RPMI7951 (cell line): ENCODE measurements at places on chromosomes 1 and 21. TPM values are rescaled to one million over a fixed set of nuclear protein-coding genes. Genes with fewer than 3 reads are reported as not detected.

Gene EPHA2
- 47.1 and 53.4 TPM in 2 replicates for total RNA-seq

- DNase-seq, result no peak
Observed at GRCh38 chr1:177690996-177691395, 278.9 kb downstream of the SEC16B start.

DNA sequence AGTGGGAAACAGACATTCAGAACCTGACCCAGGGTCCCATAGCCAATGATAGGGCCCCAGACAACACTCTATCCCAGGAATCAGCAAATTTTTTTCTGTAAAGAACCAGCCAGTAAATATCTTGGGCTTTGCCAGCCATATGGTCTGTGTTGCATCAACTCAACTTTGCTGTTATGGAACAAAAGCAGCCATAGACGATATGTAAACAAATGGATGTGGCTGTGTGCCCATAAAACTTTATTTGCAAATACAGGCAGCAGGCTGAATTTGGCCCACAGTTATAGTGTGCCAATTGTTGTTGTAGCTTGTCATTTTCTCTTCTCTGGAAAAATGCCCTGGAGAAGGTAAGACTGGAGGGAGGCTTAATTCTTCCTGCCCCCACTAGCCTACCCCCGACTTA is 431.1 kb upstream of the VAMP3 start:
- no peak for DNase-seq

Gene TRIM17
- total RNA-seq, result not detected in 2 replicates

GRCh38 chr1:219517031-219517430 is 95.9 kb downstream of the ZC3H11B start:
- peak; percentile 53 for DNase-seq

GRCh38 chr1:37809942-37810341 is 1.9 kb upstream of the YRDC start:
- no peak for DNase-seq

GRCh38 chr21:44773291-44773932 is 28.2 kb downstream of the UBE2G2 start:
- DNase-seq, result peak; percentile 6

GRCh38 chr1:101520302-101520701 is 283.5 kb downstream of the S1PR1 start:
- peak; percentile 27 for DNase-seq

- DNase-seq, result peak; percentile 28
Observed at GRCh38 chr21:30257773-30258172, 25.0 kb downstream of the KRTAP24-1 start.

- DNase-seq, result peak; percentile 46
Observed at GRCh38 chr1:32071758-32072621, 749 bp upstream of the TMEM39B start.

Gene SLAMF9
- 0.60 and 0.88 TPM in 2 replicates for total RNA-seq

Gene L1TD1
- total RNA-seq, result not detected in 2 replicates

Gene MRPL39
- 68.1 and 80.5 TPM in 2 replicates for total RNA-seq

- peak; percentile 56 for DNase-seq
Observed at GRCh38 chr1:152869808-152870419, 8.2 kb upstream of the SMCP start.

GRCh38 chr1:10045480-10046355 is 13.0 kb downstream of the UBE4B start:
- DNase-seq, result no peak

Gene XCL2
- total RNA-seq, result not detected in 2 replicates

Gene SH3D21
- 4.3 and 7.2 TPM in 2 replicates for total RNA-seq

GRCh38 chr1:54849219-54850068 is 37.6 kb downstream of the DHCR24 start:
- DNase-seq, result no peak

- no peak for DNase-seq
Observed at GRCh38 chr1:113899111-113899510, 5.5 kb downstream of the AP4B1 start.

DNA sequence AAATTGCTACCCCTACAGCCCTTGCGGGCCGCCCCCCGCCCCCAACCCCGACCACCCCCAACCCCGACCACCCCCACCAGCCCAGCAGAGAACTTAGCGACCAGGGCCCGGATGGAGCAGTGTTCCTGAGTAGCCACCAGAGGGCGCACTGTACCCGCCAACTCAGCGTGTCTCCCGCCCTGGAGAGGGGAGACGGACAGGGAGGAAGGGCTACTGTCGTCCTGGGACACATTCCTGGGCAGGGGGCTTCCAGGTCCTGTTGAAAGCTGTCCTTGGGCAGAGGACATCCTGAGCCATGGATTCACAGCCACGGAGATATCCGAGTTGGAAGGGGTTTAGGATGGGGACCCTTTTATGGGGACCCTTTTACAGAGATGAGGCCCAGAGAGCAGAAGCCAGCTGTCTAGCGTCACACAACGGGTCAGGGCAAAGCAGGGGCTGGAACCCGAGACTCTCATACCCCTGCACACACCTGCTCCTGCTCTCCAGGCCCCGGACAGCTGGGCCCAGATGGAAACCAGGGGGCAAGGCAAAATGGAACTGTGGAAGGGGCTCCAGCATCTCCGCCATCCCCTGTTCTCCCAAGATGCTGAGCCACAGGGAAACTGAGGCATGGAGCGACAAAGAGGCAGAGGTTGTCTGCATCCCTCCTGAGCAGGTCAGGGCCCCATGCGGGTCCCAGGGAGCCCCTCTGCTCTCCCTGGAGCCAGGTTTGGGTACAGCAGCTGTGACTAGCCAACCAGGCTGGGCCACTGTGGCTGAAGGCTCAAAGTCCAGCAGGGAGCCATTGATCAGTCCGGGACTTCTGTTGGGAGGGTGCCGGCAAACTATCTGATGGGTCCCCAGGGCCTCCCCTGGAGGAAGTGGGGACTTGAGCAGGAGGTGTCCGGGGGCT is 25.0 kb upstream of the LAPTM5 start:
- no peak for DNase-seq
